ENCODE measurements at places on chromosomes 1 and 21.
A peak's percentile ranks its signal among the peaks of the same experiment; 100 is the strongest.

DNA sequence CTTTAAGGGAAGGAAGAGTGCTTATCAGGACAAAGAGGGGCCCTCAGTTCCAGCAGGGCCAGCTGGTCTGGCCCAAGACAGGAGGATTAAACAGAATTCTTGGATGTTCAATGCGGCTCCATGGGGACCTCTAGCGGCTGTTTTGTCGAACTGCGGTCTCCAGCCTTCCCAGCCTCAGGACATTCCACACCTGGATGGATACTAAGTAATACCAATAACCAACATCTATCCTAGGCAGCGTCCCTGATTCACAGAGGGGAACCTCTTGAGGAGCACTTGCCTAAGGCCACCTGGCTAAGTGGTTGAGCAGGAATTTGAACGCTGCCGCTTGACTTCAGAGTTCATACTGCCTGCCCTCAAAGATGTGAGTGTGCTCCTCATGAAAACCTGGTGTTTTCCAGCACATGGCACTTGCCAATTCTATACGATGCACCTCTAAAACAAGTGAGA is 15.5 kb upstream of the CD247 start:
- H3K27me3 ChIP-seq = peaks cover 1% of the 10 kb centered on the region
- no peak overlapping the region for H3K4me3 ChIP-seq
- peak; percentile 89 for DNase-seq
- no peaks in the 10 kb centered on the region for H3K36me3 ChIP-seq

GRCh38 chr1:119358636-119359035 is 9.9 kb upstream of the HAO2 start:
- no peak for DNase-seq
- no peak overlapping the region for H3K4me3 ChIP-seq
- no peak overlapping the region for H3K27ac ChIP-seq
- H3K27me3 ChIP-seq = peaks cover 6% of the 10 kb centered on the region
- peaks cover 8% of the 10 kb centered on the region for H3K4me1 ChIP-seq

GRCh38 chr1:170226767-170227166 is 81.0 kb downstream of the NTMT2 start:
- no peak overlapping the region for H3K4me3 ChIP-seq
- DNase-seq = no peak
- no peak overlapping the region for H3K27ac ChIP-seq
- peaks cover 1% of the 10 kb centered on the region for H3K27me3 ChIP-seq
- H3K36me3 ChIP-seq = no peaks in the 10 kb centered on the region

DNA sequence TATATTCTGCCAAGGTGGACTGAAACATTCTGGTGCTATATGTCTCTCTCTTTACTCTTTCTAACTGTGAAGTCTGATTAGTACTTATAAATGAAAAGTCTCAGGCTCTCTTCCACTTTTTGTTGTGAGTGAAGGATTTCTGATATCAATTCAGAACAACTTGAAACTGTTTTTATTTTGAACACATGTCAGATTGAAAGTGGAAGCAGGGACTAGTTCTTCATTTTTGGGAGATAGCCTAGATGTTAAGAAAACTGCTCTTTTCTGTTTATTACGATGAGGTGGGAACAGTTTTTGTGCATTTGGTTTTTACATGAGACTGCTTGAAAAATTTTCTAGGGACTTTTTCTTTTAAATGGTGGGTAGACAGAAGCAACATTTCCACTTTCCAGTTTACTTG is 14.5 kb upstream of the GBP3 start:
- H3K27me3 ChIP-seq = peaks cover 10% of the 10 kb centered on the region
- H3K36me3 ChIP-seq = peaks cover 26% of the 10 kb centered on the region
- DNase-seq = no peak
- H3K4me3 ChIP-seq = no peak overlapping the region
- H3K27ac ChIP-seq = no peak overlapping the region

DNA sequence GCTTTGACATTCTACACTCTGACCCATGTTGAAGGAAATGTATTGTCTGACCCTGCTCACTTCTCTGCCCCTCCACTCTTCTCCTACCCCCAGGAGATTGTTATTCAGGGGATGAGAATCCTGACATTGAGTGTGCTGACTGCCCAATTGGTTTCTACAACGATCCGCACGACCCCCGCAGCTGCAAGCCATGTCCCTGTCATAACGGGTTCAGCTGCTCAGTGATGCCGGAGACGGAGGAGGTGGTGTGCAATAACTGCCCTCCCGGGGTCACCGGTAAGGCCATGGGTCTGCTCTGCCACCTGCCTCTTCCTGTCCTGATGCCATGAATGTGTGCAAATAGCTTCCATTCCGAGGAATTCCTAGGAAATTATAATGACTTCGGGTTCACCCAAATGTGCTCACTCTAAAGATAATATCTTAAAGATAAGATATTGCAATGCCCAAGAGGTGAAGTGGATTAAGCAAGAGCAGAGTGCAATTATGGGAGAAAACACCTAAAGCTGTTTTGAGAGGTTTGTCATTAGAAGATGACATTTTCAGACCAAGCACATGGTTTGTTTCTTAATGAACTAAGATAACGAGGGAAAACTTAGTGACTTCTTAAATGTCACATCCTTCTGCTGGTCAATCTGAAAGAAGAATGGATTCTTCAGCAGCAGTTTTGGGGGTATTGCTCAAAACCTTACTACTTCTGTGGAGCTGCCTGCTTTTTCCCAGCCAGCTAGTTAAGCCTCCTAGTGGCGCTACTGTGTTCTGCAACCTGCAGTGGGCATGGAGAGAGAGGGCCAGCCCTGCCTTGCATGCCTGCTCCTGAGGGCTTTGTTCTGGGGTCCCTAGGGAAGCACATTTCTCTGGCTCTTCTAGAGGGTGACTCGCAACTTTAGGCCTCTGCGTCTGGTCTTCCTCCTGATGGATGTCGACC is 41.6 kb downstream of the LAMC2 start:
- H3K4me3 ChIP-seq = no peak overlapping the region
- DNase-seq = peak; percentile 82
- H3K36me3 ChIP-seq = no peaks in the 10 kb centered on the region
- peaks cover 6% of the 10 kb centered on the region for H3K4me1 ChIP-seq

GRCh38 chr1:210446479-210446878 is 117.8 kb downstream of the HHAT start:
- H3K27me3 ChIP-seq = peaks cover 6% of the 10 kb centered on the region
- peak overlapping the region; percentile 78 for H3K27ac ChIP-seq
- no peaks in the 10 kb centered on the region for H3K36me3 ChIP-seq
- peak; percentile 90 for DNase-seq
- H3K4me1 ChIP-seq = peaks cover 24% of the 10 kb centered on the region
